ENCODE measurements at places on chromosomes 13 and 19.

DNA sequence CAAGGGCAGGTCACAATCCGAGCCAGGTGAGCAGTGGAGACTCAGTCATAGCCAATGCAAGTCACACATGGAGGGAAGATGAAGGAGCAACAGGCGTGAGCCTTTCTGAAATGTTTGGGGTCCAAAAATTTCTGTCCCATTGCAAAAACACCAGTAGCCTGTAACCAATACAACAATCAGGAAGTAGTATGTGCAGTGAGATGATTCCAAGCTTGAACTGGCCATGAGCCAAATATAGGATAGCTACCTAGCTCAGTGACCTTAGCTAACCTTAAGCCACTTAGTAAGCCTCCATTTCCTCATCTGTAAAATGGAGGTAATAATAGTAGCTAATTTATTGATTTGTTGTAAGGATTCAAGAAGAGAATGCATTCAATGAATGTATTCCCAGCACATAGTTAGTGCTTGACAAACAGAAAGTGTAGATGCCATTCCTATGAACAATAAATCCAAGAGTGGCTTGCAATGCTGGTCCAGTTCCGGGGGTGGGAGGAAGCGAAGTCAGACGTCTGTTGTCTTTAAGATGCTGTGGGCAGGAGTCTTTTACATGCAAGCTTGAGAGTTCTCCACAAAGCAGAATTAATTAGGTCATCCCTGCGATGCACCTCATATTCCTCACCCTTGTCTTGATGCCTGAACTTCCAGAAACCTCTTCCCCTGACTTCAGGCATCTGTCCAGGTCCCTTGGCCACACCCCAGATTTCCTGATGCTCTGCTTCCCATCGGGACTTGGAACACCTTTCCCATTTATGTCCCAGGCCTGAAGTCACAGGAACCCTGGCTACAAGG, 195.7 kb upstream of the UBL3 start:
- no peak for DNase-seq

DNA sequence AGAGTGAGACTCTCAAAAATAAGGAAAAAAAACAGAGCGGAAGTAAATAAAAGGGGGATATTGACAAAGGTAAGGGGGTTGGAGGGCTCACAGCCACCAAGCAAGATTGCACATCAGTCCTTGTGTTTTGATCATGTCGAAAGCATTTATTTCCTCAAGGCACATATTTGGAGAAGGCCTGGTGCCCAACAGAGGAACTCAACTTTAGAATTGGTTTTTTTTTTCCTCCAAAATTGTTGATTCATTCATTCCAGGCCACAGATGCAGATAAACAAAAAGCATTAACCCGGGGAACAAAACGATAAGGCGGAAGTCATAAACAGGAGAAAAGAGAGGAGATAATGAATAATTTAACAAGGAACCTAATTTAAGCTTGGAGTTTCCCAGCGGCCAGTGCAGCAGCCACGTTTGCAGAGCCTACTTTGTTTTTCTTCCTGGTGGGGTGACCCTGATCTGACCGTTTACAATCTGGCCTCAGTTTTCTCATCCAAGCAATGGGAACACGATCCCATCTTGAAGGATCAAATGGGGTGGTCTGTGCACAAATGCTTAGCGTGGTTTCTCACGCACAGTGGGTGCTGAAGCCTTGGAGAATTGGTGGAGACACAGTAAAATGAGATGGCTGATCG, 2.1 kb upstream of the PTPRS start:
- DNase-seq: no peak

DNA sequence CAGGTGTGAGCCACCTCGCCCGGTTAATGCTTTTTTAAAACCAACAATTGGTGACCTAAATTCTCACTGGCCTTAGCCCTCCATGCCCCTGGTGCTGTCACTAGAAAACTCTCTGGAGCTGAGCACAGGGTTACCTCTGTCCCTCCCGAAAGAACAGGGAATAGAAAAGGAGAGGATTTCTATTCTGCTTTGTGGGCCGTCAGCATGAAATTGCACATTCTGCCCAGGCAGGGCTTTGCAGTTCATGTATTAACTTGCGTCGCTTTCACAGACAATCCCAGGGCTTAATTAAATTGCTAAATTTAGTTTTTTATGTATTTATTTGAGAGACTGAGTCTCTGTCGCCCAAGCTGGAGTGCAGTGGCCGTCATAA, 583 bp upstream of the ZNF480 start:
- no peak for DNase-seq

- DNase-seq: no peak
Measured at GRCh38 chr13:32609428-32609827, 23.2 kb downstream of the PDS5B start.

DNA sequence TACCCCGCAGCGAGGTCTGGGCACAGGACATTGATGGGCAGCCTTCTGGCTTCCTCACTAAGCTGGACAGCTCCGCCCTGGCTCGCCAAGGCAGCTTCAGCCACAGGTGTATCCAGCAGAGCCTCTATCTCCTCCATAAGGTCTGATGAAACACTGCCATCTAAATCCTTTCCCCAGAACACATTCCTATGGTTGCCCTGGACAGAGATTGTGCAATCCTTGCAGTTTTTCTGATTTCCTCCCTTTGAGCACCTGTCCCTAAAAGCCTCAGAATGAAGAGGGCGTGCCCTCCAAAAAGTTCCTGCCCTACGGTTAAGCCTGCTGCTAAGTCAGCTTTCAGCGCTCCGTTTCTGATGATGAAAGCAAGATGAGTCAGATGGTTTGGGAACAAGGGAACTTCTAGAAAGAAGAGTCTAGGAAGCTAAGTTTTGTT, 21.0 kb downstream of the CLEC4M start:
- DNase-seq: no peak

Measured in NCI-H1436 treated with DMSO at 0.1 percent for 48 hours (cell line).